Melanocyte of skin (primary cell): ENCODE measurements at places on chromosomes 3 and 15. TPM values are rescaled to one million over a fixed set of nuclear protein-coding genes. Genes with fewer than 3 reads are reported as not detected.

Gene OIP5
- 4.4 and 9.6 TPM in 2 replicates for total RNA-seq

Gene OXTR
- 0.62 and 0.67 TPM in 2 replicates for total RNA-seq

Gene DAZL
- not detected in 2 replicates for total RNA-seq

Gene GOLGA6A
- 0.46 and 0.67 TPM in 2 replicates for total RNA-seq

Gene FBXO40
- total RNA-seq: not detected in 2 replicates

Gene SPINK8
- total RNA-seq: not detected in 2 replicates

Gene SLC49A4
- total RNA-seq: 32.3 and 47.3 TPM in 2 replicates
